ENCODE measurements at places on chromosomes 11 and 22.

DNA sequence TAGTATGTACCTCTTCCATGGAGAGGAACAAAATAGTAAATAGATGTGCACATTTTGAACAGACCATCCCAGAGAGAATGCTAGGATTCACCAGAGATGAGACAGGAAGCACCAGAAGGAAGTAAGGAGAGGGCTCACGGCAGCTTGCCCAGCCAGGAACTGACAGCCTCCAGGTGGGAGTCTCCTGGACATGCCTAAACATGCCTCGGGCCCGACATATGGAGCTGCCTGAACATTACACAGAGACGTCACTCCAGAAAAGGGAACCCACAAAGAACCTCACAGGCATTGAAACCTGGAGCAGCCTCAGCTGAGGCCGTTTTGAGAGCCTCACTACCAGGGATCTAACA lies 67.4 kb downstream of the BRD1 start:
- DNase-seq = no peak
- no peaks in the 10 kb centered on the region for H3K36me3 ChIP-seq
- H3K27ac ChIP-seq = peak overlapping the region; percentile 78
- no peak overlapping the region for H3K4me3 ChIP-seq

DNA sequence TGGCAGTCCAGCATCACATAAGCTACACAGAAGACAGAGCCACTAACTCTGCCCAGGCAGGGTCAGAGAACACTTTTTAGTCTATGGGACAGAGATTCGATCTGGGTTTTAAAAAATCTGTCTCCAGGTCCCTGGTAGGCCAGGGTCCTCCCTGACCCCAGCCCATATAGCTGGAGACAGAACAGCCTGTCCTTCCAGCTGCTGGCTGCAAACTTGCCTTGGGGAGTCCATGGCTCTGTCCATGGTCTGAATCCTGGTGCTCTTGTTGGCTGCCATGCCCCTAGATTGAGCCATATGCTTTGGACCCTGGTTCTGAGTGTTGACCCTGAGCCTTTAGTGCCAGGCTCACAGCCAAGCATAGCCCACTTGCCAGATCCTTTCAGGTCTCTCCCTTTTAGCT lies 13.3 kb upstream of the LIPT2 start:
- no peak overlapping the region for H3K4me3 ChIP-seq
- no peaks in the 10 kb centered on the region for H3K36me3 ChIP-seq
- H3K4me1 ChIP-seq = no peaks in the 10 kb centered on the region
- no peak for DNase-seq
- H3K27me3 ChIP-seq = peaks cover 5% of the 10 kb centered on the region
- H3K27ac ChIP-seq = no peak overlapping the region

GRCh38 chr11:10567446-10567845 lies 1.0 kb downstream of the LYVE1 start:
- no peaks in the 10 kb centered on the region for H3K36me3 ChIP-seq
- H3K27ac ChIP-seq = no peak overlapping the region
- no peak overlapping the region for H3K4me3 ChIP-seq
- H3K4me1 ChIP-seq = no peaks in the 10 kb centered on the region
- peaks cover 14% of the 10 kb centered on the region for H3K27me3 ChIP-seq

- no peak overlapping the region for H3K4me3 ChIP-seq
- no peak for DNase-seq
- no peaks in the 10 kb centered on the region for H3K36me3 ChIP-seq
- peaks cover 95% of the 10 kb centered on the region for H3K4me1 ChIP-seq
These were observed 2.3 kb upstream of the FXYD2 start for GRCh38 chr11:117826832-117827231.

GRCh38 chr22:30017375-30018223 lies 62.7 kb upstream of the HORMAD2 start:
- peaks cover 30% of the 10 kb centered on the region for H3K36me3 ChIP-seq
- DNase-seq = no peak
- no peak overlapping the region for H3K27ac ChIP-seq
- H3K4me1 ChIP-seq = peaks cover 4% of the 10 kb centered on the region
- no peak overlapping the region for H3K4me3 ChIP-seq
- no peaks in the 10 kb centered on the region for H3K27me3 ChIP-seq

- no peaks in the 10 kb centered on the region for H3K36me3 ChIP-seq
- H3K4me3 ChIP-seq = no peak overlapping the region
- H3K27me3 ChIP-seq = no peaks in the 10 kb centered on the region
- H3K27ac ChIP-seq = no peak overlapping the region
- no peaks in the 10 kb centered on the region for H3K4me1 ChIP-seq
These were observed 1017.0 kb downstream of the TBC1D22A start for GRCh38 chr22:47779474-47779873.

DNA sequence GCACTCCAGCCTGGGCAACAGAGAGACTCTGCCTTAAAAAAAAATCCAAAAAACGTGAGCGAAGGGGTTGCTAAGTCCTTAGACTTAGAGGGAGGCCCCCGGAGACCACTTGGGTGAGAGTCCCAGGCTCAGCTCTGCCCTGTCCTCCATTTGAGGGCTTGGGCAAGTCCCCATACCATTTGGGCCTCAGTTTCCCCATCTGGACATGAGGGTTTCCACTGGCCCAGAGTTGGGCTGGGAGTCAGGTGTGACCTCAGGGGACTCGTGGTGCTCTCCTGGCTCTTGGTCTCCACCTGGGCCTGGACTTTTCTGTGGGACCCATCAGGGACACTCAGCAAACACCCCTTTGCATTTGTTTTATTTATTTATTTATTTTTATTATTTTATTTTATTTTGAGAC lies 35.2 kb upstream of the CSNK1E start:
- no peak overlapping the region for H3K4me3 ChIP-seq
- DNase-seq = no peak
- H3K27ac ChIP-seq = no peak overlapping the region
- no peaks in the 10 kb centered on the region for H3K4me1 ChIP-seq

DNA sequence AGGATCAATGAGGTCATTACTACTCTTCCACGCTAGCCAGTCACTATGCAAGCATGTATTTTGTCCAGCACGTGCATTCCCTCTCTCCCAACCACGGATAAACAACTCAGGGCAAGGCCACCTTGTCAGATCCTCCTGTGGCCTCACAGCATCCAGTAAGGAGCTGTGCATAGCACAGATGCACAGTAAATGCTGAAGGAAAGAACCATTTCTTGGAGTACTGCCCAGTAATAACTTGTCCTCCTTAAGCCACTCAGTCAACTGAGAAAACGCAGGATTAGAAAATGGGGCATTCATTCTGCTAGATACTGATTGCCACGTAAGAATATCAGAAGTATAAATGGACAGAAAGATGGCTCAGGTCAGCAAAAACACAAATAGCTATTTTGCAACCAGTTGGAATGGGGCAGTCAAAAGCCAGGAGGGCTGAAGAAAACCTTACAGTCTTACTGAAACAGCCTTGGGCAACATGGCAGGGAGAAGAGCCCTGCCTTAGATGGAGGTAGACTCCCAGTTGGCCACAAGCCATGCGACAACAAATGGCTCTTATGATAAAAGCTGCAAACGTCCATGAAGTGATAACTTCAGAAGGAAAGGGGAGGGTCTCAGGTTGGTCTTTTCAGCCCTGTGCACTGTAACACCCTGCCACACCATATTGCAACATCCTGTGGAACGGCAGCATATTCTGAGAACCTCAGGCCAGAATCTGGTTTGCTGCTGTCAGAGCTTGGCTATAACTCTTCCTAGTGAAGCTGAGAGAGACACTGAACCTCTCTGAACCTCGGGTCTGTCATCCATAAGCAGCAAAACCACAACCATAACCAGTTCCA lies 23.0 kb downstream of the PC start:
- H3K27ac ChIP-seq = no peak overlapping the region
- H3K36me3 ChIP-seq = no peaks in the 10 kb centered on the region
- H3K4me3 ChIP-seq = no peak overlapping the region
- no peak for DNase-seq
- no peaks in the 10 kb centered on the region for H3K4me1 ChIP-seq

GRCh38 chr22:24175160-24175808 lies 6.0 kb upstream of the SUSD2 start:
- no peaks in the 10 kb centered on the region for H3K27me3 ChIP-seq
- peaks cover 32% of the 10 kb centered on the region for H3K36me3 ChIP-seq
- no peaks in the 10 kb centered on the region for H3K4me1 ChIP-seq
- no peak overlapping the region for H3K27ac ChIP-seq
- no peak overlapping the region for H3K4me3 ChIP-seq

GRCh38 chr22:44497218-44497904 lies 672 bp downstream of the RTL6 start:
- H3K27ac ChIP-seq = peak overlapping the region; percentile 70
- peaks cover 18% of the 10 kb centered on the region for H3K4me1 ChIP-seq

GRCh38 chr11:118252688-118253087 lies 523 bp upstream of the MPZL3 start:
- H3K36me3 ChIP-seq = peaks cover 40% of the 10 kb centered on the region
- H3K27ac ChIP-seq = peak overlapping the region; percentile 99
- peaks cover 37% of the 10 kb centered on the region for H3K4me1 ChIP-seq
- no peaks in the 10 kb centered on the region for H3K27me3 ChIP-seq

DNA sequence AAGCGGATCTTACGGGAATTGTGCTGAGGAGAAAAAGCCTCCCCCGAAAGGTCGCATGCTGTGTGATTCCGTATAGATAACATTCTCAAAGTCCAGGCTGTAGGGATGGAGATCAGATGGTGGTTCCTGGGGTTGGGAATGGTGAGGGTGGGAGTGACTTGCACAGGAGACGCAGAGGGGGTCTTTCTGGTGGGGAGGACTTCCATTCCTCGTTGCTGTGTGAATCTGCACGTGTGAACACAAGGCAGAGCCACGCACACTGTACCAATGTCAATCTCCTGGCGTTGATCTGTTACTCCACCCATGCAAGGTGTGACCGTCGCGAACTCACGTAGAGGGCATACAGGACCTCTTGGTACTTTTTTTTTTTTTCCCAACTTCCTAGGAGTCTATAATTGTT lies 59.0 kb upstream of the KCNQ1OT1 start:
- DNase-seq = no peak
- H3K27me3 ChIP-seq = no peaks in the 10 kb centered on the region
- no peaks in the 10 kb centered on the region for H3K4me1 ChIP-seq
- H3K4me3 ChIP-seq = no peak overlapping the region
- H3K27ac ChIP-seq = no peak overlapping the region

DNA sequence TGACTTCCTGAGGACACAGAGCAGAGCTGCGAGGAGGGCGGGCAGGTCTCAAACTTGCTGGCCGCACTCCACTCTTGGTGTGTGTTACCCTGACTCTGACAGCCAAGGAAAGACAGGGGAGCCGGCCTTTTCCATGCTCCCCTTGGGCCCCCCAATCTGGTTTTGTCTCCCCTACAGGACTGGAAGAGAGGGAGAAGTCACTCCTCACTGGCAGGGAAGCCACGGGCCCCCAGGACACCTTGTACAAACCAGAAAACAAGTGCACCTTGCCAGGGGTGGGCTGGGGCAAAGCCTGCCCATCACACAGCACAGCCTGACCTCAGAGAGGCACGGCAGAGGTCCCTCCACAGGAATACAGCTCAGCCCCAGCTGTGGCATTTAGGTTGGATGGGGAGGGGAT lies 20.2 kb downstream of the CBX7 start:
- peaks cover 2% of the 10 kb centered on the region for H3K4me1 ChIP-seq
- DNase-seq = no peak
- no peak overlapping the region for H3K4me3 ChIP-seq
- no peaks in the 10 kb centered on the region for H3K36me3 ChIP-seq
